ENCODE measurements at places on chromosomes 16 and 17.

DNA sequence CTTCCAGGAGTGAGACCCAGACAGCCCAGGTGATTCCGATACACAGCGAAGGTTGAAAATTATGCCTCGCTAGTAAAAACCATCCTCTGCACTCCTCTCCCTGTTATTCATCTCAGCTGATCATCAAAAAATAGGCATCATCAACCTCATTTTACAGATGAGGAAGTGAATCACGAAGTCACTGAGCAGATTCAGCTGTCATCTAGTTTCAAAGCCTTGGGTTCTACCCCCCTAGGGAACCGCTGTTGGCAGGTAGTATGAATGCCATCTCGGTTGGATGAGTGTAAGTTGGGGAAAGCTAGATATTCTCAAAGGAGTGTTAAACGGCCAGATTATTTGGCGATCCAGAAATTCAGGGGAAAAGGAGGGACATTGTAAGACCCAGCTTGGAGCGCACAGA is 2.0 kb downstream of the CRYM start:
- no peak for DNase-seq

DNA sequence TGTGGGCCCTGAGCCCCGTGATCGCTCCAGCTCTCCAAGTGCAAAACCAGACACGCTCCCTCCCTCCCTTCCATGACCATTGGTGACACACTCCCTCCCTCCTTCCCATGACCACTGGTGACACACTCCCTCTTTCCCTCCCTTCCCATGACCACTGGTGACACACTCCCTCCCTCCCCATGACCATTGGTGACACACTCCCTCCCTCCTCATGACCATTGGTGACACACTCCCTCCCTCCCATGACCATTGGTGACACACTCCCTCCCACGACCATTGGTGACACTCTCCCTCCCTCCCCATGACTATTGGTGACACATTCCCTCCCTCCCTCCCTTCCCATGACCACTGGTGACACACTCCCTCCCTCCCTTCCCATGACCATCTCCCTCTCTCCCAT is 56.3 kb downstream of the LMF1 start:
- DNase-seq, result no peak

- DNase-seq, result peak; percentile 32
Observed at GRCh38 chr17:3911271-3912053, 4.8 kb downstream of the P2RX1 start.

DNA sequence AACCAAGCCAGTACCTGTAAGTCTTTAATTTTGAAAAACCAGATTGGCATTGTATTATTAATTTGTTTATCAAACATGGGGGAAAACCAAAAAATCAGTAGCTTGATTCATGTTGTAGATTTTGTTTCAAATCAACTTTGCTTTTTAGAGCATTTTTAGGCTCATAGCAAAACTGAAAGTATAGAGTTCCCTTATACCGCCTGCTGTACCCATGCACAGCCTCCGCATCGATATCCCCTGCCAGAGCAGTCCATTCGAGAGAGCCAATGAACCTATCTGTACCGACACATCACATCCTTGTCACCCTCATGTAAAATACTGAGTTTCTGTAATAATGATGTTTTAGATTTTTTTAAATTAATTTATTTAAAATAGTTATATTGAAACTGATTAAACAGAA is 16.2 kb upstream of the MRC2 start:
- DNase-seq, result no peak

DNA sequence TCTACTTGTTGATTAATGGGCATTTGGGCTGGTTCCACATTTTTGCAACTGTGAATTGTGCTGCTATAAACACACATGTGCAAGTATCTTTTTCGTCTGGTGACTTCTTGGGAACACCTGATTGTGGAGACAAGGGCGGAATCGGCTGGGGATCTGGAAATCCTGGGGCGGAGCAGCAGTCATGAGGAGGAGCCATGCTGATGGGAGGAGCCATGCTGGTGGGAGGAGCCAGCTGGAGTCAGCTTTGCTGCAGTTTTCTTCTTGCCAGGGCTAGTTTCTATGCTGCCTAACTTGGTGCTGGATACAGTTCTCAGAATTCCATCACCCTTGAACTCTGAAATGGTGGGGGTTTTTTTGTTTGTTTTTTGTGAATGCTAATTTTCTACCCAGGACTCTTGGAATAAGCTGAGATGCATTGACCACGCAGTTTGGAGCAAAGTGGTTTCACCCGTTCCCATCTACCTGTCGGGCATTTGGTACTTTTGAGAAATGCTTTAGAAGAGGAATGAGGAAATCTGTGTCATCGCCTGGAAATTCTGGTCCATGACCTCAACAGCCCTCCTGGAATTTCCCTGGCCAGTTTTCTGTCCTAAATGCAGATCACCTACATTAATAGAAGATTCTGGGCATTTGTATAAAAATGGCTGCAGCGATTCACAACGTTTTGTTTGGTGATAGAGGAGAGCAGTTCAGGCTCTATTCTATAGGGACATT is 217.4 kb upstream of the ZFHX3 start:
- no peak for DNase-seq

DNA sequence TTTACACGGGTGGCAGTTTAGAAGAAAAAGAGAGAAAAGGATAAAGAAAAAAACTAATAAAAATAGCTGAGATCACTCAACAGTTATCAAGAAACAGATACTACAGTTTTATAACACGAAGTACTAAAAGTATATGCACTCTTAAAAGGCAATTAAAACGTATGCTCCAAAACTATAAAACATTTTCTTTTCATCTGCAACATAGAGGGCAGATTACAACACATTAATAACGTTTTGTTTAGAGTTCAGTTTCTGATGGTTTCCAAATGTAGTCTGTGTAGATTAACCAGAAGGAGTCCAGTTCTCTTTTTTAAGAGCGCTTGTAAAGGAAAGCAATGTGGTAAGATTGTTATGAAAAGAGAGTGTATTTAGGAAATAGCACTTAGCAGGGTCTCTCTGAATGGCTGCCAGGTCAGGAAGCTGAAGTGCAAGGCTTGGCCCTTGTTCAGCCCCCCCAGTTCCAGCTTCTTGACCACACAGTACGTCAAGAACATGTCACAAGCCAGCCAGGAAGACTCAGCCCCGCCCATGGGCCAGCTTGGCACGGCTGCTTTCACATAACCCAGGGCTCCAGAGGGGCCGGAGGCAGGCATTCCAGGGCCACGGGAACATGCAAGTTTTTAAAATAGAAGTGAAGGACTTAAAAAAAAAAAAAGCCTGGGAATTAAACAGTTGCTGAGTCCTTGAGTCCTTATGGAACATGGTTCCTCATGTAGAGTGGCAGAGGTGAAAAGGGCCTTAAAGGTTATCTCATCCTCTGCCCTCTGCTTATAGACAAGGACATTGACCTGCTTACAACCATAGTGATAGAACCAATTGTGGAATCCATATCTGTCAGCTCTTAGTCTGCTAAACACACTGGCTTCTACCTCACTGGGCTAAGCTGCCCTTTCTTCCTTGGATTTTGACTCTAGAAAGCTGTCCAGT is 147.4 kb upstream of the TBX2 start:
- no peak for DNase-seq

DNA sequence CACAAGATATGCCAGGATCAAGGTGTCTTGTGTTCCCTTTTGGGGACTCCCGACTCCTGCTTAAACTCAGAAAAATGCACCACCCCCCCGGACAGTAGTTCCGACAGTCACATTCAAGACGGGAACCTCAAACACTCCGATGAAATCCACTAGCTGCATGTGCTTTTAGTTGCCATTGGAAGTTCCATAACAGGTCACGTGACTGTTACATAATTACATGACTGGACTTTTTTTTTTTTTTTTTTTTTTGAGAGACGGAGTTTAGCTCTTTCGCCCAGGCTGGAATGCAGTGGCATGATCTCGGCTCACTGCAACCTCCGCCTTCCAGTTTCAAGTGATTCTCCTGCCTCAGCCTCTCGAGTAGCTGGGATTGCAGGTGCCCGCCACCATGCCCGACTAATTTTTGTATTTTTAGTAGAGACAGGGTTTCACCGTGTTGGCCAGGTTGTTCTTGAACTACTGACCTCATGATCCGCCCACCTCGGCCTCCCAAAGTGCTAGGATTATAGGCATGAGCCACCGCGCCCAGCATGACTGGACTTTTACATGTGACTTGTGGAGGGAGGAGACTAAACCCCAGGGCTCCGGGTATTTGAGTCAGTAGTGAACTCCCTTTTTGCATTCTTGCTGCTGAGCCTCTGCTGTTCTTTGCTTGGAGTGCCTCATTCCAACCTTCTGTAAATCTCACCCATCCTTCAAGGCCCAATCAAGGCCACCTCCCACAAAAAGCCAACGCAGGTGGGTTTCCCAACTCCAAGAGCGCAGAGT is 1.6 kb downstream of the SIRT7 start:
- no peak for DNase-seq

DNA sequence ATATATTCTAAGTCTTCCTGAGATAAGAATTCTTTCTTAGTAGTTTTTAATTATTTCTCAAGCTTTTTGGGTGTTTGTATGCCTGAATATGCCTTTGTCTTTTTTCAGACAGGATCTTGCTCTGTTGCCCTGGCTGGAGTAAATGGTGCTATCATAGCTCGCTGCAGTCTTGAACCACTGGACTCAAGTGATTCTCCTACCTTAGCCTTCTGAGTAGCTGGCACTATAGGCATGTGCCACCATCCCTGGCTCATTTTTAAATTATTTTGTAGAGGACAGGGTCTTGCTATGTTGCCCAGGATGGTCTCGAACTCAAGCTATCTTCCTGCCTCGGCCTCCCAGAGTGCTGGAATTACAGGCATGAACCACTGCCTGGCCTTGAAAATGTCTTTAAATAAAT is 41.6 kb downstream of the MAP2K4 start:
- no peak for DNase-seq

DNA sequence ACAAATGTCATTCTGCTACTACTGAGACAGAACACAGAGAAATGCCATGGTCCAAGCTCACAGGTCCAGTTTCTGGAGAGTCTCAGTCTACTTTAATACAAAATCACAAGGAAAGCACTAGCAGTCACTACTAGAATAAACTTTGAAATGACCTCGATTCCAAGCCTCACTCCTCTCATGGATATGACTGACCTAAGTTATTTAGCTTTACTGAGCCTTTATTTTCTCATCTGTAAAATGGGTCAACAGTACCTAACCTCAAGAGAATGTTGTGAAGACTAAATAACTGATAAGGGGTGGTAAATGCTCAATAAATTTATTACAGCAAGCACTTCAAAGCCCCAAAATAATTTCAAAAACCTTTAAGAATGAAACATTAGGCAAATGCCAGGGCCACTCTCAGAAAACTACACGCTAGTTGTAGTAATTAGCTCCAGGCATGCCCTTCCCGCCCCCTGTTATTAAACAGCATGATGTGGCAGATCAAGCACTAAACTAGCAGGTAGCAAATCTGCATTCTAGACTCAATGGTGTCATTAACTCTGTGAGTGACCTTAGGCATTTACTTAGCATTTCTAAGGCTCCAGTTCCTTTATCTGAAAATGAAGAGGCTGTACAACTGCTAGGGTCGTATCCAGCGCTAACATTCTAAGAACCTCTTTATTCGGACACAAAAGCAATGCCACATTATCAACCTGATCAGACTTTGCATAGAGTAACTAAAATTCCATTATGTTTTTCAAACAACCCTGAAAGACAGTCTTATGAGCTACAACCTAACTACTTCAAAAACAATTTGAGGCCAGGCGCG is 8.4 kb downstream of the GSPT1 start:
- DNase-seq, result no peak

- DNase-seq, result no peak
Observed at GRCh38 chr16:72942021-72942420, 105.9 kb downstream of the ZFHX3 start.

- DNase-seq, result no peak
Observed at GRCh38 chr17:59638553-59638952, 18.9 kb downstream of the CLTC start.

GRCh38 chr17:40072040-40072734 is 9.4 kb downstream of the THRA start:
- no peak for DNase-seq

- DNase-seq, result no peak
Observed at GRCh38 chr17:46264456-46265198, 30.3 kb upstream of the LRRC37A start.
